ENCODE measurements at places on chromosomes 3 and 15.

DNA sequence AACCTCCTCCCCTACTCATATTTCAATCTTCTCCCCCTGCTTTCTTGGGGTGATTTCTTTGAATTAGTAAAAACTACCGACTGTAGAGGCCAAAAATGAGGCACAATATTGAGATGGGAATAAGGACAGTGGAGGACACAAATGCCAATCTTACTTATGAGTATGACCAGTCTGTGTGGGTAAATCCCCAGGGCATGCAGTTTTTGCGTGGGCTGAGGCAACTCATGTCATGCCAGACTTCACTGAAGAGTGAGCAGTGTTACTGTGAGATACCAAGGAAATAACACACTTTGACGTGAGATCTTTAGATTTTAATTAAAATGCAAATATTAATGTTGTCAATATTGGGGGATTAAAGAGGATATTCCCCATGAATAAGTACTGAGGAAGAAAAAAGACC is 254.3 kb upstream of the ICE2 start:
- no peak for DNase-seq

DNA sequence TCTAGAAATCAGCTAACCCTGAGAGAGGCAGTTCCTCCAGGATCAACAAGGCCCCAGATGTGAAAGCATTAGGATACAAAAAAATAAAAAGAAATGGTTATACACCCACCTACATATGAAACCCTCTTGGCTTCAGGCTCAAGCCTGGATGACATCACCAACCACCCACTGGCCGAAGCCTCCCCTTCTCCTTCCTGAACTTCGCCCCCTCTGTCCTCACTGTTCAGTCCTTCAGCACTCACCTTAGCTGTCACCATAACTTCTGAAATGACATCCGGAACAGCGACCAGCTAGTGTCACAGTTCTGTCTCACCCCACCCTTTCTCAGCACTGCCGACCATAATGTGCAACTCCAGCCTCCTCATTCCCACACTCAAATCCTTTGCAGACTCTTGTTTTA is 98.7 kb downstream of the PLCH1 start:
- no peak for DNase-seq

DNA sequence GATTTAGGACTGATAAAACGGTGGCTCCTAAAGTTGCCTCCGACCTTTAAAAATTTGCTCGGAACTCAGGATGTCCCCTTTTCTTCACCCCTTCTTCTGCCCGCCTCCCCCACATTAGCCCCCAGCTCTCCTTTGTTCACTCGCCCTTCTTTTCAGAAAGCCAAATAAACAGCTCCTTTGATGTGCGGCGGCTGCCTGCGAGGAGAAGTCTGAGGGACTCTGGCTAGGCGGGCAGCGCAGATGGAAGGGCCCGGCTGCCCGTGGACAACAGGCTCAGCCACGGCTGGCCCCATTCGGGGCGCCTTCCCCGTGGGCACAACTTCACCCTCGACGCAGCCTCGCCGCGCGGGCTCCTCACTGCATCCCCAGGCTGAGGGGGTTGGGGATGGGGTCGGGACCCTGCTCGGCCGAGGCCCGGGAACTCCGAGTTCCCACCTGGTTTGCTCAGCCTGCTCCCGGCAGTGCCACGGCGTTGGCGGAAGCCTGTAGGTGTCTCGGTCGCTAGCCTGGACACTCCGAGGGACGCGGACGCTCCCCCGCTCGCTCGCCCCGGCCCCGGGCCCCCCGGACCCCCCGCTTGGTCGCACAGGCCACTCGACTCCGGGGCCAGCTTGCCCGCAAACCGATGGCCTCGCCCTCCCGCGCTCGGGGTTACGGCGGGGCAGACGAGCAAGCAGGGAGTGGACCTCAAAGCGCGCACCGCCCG is 897 bp upstream of the TLE3 start:
- peak; percentile 32 for DNase-seq

GRCh38 chr15:48811325-48811958 is 573 bp upstream of the CEP152 start:
- DNase-seq, result no peak

GRCh38 chr15:72389231-72389630 is 8.9 kb upstream of the TMEM202 start:
- DNase-seq, result no peak
